NCI-H748 treated with DMSO at 0.1 percent for 48 hours (cell line): ENCODE measurements at places on chromosomes 12 and 14.

GRCh38 chr12:22627371-22627770, 2.4 kb downstream of the ETNK1 start:
- no peak for DNase-seq

DNA sequence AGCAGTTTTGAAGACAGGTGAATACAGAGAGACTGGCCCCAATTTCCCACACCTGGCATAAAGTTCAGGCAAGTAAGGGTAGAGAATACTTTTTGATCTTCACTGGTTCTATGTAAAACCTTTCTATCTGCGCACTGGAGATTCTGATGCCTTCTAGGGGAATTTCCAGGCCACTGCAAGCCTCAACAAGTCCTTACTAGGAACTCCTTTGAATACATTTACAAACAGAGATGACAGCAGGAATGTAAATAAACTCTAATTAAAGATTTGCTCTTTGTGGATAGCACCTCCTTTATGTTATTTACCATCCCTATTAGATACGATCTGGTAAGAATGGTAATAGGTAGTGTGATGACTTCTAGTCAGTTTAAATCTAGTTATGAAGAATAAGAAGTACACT, 69.2 kb downstream of the NTN4 start:
- no peak for DNase-seq

GRCh38 chr14:54136894-54137613, 180.4 kb upstream of the BMP4 start:
- DNase-seq, result no peak

GRCh38 chr14:20332788-20333493, at the start of gene CCNB1IP1:
TSS of gene CCNB1IP1 (minus strand) at chr14:20333279. CDS start at chr14:20316523, 16,756 bp downstream.
- DNase-seq, result peak; percentile 91

DNA sequence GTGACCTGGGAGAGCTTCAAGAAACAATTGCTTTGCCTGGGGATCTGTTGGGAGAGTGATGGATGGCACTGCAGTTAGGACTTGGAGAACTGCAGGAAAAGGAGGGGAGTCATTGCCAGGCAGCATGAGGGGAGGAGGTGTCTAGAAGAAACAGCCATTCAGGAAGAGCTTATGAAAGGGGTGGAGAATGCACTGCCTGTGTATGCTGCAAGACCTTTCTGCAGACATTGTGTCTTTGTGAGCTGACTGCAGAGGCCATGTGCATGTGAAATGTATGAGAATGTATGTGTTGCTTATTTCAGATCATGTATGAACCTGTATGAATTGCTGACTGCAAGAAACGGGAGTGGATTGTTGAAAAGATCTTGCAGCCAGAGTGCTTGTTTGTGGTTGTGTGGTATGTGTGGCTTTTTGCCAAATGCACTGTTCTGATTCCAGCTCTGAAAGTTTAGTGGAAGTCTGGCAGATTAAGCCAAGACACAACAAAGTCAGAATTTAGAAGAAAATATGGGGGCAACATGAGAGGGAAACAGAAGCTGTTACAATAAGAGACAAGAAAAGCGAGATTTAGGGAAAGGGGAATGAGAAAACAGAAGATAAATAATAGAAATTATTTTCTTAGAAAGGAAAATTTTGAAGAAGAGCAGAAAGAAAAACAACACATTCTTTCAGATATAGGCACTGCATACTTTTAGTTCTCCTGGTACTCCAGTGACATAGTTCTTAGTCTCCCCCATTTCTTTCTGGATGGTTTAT, 9.8 kb upstream of the RIMKLB start:
- no peak for DNase-seq

- DNase-seq, result no peak
Observed at GRCh38 chr14:100592972-100593371, 5.8 kb upstream of the BEGAIN start.

DNA sequence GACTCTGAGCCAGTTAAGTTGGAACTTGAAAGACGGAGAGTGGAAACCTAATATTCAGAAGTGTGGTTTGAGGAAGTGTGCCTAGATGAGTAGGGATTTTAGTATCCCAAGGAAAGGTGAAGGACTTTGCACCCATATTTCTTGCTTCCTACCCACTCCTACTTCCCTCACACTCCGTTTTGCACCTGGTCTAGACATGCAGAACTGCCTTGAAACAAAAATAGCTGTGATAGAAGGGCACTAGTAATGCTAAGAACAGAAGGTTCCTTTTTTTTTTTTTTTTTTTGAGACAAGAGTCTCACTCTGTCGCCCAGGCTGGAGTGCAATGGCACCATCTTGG, 732 bp upstream of the ARF3 start:
- DNase-seq, result no peak

DNA sequence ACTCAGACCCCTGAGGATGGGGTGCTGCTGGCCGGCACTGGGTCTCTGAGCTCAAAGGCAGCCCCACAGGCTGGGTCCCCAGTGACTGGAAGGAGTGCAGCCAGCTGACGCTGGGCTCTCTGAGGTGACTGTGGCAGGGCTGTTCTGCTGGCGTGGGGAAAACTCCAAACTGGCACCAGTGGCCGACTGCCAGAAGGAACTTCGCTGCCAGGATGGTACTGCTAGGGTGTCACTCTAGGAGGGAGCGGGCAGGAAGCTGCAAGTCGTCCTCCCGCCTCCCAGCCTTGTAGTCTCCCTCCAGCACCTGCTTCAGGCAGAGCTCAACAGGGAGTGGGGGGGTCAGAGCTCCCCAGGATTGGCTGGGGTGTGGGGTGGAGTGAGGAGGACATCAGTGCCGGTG, 41.3 kb downstream of the CDC42BPB start:
- DNase-seq, result no peak

DNA sequence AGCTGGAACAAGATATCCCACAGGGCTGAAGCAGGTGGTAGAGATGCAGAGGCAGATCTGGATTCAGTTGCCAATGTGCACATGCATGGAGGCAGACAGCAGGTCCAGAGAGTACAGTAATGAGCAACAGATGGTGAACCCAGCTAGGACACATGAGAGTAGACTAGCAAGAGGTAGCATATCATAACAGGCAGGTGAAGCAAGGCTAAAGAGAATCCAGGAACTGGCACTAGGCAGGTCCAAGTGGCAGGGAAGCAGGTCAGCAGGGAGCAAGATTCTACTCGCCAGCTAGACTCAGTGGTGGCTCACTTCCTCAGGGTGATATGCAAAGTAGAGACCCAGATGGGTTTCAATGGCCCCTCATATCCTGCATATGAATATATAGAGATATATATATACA, 15.3 kb upstream of the MYF6 start:
- DNase-seq, result no peak

- DNase-seq, result no peak
Observed at GRCh38 chr12:72465940-72466630, 193.9 kb downstream of the TRHDE start.

DNA sequence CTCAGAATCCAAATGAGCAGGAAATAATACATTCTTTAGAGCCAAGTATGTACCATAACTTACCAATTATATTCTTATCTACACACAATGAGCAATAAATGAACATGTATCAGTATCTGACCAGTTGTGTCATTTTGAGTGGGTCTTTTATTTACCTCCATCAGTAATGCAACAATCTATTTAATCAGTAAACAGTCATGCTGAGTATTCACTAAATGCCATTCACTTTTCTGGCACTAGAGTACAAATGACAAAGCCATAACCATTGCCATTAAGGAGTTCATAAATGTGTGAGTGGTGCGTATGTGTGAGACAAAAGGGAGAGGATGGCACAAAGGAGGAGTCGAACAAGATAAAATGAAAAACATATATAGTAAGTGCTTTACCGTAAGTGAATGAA, 1.5 kb upstream of the STRAP start:
- DNase-seq, result peak; percentile 71
